ENCODE measurements at places on chromosomes 1 and 21. TPM values are rescaled to one million over a fixed set of nuclear protein-coding genes. Genes with fewer than 3 reads are reported as not detected.

DNA sequence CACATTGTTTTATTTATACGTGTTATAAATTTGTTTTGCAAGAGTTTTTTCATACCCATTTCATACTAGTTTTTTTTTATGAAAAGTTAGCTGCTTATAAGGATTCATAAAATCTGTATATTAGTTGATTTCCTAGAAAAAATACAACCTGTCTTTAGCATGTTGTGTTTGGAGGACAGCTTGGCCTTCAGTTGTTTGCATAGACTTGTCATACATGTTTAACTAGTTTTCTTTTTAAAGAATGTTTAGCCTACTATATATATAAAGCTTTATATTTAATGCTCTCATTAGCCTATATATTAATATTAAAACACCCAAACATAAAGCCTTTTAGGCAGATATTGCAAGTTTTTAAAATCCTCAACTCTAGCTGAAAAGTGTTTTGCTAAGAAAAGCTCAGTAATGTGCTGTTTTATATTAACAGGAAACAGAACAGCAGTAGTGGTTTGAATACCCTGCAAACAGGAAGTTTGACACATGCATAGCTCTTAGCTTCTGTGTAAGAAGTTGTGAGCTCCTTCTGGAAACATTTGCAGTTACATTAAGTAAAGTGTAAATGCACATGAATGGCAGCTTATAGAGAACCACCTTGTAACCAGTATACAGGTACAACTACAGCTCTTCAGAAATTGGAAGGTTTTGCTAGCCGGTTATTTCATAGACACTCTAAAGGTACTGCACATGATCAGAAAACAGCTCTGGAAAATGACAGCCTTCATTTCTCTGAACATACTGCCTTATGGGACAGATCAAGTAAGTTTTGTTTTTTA lies at the start of gene PRKACB:
Gene PRKACB (plus strand): TSS at position 476 of the 770 bp plus-strand sequence. CDS start 91 bp downstream, at position 567.
- no peak for DNase-seq

GRCh38 chr1:17485281-17485680 lies 45.8 kb upstream of the RCC2 start:
- no peak for DNase-seq

The SLC35A3 gene
- total RNA-seq, result 44.1 TPM

DNA sequence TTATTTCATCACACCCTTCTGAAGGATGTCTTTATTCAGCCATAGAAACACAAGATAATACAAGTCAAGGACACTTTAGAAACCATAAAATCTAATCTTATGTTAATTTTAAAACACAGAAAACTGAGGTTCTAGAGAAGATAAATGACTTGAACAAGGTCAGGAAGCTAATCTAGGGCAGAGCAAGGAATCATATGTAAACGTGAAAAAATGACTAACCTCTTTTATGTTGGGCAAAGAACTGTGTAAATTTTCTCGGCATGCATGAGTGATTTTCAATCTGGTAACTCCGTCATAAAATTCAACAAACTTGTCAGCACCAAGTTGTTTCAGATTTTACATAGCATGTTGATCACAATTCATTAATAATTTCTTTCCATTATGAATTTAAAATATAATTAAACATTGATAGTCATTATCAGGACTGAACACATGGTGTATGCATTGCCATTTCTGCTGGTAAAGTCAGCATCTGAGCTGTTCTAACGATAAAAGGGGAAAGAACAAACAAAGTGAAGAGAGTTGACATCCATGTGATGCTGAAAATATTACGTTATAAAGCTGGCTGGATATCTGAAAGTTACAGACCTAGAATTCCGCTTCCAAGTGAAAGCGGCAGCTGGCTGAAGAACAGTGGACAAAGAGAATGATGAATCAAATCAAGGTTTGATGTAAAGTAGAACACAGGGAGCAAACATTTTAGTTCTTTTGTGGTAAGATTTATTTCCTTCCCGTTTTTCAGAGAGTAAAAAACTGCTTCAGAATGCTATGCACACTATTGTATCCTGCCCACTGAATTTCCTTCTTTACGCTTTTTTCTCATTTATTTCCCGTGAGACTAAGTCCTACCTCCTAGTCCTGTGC lies 1037.4 kb upstream of the TMPRSS15 start:
- no peak for DNase-seq

GRCh38 chr1:153494976-153495535 lies 34.6 kb upstream of the S100A7 start:
- peak; percentile 23 for DNase-seq

GRCh38 chr1:159978107-159978398 lies 24.0 kb upstream of the SLAMF9 start:
- no peak for DNase-seq

- no peak for DNase-seq
Observed at GRCh38 chr1:33512226-33513011, 40.0 kb downstream of the ZSCAN20 start.

The LCE1C gene
- not detected for total RNA-seq

DNA sequence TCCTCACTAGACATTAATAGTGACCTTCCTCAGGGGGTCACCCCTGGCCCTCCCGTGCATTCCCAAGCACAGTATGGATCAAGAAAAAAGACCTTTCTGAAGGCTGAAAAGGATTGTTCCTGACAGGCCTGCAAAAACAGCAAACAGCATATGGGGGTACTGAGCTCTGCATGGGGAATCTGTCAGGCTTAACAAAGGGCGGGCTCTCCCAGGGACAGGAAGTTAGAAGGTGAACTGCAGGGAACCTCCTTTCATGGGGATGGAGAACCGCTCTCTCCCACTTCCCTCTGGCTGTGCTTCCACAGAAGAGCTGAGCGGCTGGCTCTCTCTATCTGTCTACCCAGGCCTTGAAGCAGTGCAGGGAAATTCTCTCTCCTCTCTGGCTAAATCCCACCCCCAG lies 91.7 kb downstream of the DTL start:
- DNase-seq, result no peak

GRCh38 chr1:39917825-39918224 lies 16.1 kb upstream of the MYCL start:
- DNase-seq, result no peak

The DISC1 gene
- 6.4 TPM for total RNA-seq

- no peak for DNase-seq
Observed at GRCh38 chr1:114490274-114490693, 20.7 kb downstream of the TRIM33 start.

The KCNA3 gene
- 34.3 TPM for total RNA-seq

The DUSP23 gene
- 21.4 TPM for total RNA-seq

DNA sequence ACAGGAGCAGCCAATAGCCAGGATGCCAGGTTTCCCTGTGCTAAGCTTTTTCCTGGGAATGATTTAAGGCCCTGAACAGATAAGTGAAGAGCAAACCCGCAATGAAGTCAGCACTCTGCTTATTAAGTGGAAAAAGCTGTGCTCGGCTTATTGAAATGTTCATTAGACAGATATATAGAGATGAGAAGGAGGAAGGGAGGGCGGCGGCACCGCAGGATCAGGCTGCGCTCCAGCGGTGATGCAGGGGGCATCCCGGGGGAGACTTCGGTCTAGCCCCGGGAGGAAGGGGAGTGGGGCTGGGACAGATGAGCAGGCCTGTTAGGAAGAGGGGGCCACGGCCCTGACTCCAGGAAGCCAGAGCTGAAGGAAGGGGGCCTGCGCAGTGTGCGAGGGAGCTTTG lies 115.0 kb downstream of the TMEM53 start:
- DNase-seq, result no peak

- DNase-seq, result no peak
Observed at GRCh38 chr1:111515291-111516004, 12.0 kb upstream of the ADORA3 start.

GRCh38 chr21:29637553-29637952 lies 302.2 kb downstream of the GRIK1 start:
- no peak for DNase-seq

DNA sequence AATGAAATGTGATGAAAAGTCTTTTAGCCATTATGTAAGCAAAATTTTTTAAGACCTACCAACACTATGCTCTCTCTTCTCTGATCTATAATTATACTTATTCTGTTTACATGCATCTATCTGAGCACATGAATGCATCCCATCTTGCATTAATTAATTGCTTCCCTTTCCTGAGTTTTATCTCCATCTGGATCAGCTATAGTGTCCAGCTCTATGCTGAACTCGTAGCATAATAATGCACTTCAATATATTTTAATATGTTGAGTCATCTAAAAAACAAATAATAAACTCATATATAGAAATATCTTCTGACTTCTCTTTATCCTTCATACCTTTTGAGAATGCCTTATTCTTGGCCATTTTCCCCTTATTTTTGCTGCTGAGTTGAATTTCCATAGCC lies 1097.8 kb downstream of the TTLL7 start:
- DNase-seq, result no peak

DNA sequence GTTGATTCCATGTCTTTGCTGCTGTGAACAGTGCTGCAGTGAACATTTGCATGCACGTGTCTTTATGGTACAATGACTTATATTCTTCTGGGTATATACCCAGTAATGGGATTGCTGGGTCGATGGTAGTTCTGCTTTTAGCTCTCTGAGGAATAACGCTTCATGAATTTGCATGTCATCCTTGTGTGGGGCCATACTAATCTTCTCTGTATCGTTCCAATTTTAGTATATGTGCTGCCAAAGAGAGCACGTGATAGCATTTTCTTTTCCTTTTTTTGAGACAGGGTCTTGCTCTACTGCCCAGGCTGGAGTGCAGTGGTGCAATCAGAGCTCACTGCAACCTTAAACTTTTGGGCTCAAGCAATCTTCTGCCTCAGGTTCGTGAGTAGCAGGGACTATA lies 24.9 kb upstream of the MAP1LC3C start:
- DNase-seq, result no peak

DNA sequence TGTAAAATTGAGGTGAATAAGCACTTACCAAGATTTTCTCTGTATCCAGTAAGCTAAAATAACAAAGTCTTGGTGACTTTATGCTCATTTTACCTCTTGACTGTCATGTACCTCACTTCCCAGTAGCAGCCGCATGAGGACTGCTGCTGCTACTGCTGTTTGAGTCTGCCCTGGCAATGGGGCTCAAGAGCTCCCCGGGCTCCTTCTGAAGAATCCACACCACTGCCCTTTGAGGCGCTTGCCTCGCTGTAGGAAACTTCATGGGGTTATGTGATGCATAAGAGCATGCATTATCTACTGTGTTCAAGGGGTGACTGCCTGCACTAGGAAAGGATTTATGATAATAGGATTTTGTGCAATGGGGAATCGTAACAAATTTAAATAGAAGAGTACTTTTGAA lies 113.5 kb downstream of the NTNG1 start:
- DNase-seq, result no peak

DNA sequence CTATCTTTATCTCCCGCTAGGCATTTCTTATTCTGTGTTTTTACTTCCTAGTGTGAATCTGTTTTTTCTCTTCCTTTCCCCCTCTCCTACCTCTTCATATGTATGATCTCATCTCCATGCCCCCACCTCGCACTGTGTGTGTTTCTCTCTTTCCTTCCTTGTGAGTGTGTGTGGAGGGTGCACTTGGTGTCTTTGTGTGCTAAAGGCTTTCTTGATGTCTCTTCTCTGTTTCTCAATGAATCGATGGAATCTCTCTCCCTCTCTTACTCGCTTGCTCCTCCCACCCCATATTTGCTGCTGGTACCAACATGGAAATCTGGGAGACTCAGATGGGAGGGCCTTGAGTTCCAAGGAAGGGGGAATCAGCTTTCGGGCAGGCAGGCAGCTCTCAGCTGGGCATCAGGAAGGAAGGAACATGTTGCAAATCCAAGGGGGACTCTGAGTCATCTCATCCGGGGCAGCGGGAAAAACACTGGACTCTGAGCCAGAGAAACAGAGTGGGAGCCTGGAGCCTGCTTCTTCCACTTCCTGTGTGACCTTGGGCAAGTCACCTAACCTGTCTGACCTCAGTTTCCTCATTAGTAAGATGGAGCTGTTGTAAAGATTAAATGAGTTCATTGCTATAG lies 147.5 kb downstream of the PTPRU start:
- DNase-seq, result no peak

The SERINC2 gene
- total RNA-seq, result 1.7 TPM

The MPZ gene
- total RNA-seq, result 1.4 TPM

- no peak for DNase-seq
Observed at GRCh38 chr1:165844114-165844798, 16.8 kb downstream of the UCK2 start.

- no peak for DNase-seq
Observed at GRCh38 chr1:185376288-185376687, 59.2 kb upstream of the IVNS1ABP start.

The DOP1B gene
- 30.9 TPM for total RNA-seq

- no peak for DNase-seq
Observed at GRCh38 chr1:198639671-198640143, 867 bp downstream of the PTPRC start.

GRCh38 chr1:3774276-3774945 lies 1.9 kb downstream of the SMIM1 start:
- DNase-seq, result no peak

GRCh38 chr1:175221557-175222175 lies 29.1 kb upstream of the KIAA0040 start:
- DNase-seq, result no peak

DNA sequence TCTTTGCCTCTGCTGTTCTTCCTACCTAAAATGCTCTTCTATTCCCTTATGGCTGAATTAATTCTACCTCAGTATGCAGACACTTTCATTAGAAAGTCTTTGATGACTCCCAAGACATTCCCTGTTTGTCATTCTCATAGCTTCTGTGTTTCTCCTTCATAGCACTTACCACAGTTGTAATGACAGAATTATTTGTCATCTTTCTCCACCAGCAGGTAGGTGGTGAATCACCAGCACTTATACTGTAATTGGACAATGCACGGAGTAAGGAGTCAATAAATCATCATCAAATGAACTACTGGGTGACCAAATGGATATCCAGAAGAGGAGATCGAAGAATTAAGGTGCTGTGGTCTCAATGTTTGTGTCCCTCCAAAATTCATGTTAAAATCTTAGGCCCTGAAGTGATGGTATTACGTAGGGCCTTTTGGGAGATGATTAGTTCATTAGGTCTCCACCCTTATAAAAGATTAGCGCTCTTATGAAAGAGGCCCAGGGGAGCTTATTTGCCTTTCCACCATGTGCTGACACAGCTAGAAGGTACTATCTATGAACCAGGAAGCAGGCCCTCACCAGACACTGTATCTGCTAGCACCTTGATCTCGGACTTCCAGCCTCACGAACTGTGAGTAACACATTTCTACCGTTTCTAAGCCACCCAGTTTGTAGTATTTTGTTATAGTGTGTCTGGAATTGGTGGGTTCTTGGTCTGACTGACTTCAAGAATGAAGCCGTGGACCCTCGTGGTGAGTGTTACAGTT lies 2.4 kb upstream of the CCT8 start:
- no peak for DNase-seq

The SPRR2E gene
- not detected for total RNA-seq
